ENCODE measurements at places on chromosomes 12 and 14.

GRCh38 chr12:96247563-96247962, 53.4 kb downstream of the ELK3 start:
- DNase-seq: no peak

- DNase-seq: peak; percentile 8
These were observed 21.4 kb upstream of the HECTD1 start for GRCh38 chr14:31229009-31229408.

DNA sequence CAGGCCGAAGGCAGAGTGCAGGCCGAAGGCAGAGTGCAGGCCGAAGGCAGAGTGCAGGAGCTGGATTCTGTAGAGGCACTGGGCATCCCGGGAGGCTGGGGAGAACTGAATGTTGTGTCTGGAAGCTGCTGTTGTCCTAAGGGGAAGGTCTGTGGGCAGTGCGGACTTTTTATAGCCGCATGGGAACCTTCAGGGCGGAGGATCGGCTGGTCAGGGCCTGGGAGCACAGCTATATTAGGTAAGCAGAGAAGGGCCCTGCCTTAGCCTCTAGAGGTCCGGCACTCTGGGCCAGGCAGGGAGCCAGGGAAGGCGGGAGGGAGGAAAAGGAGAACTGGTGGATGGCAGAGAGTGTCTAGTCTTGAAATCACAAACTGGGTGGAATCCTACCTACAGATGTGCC, 14.2 kb downstream of the CABP1 start:
- no peak for DNase-seq

DNA sequence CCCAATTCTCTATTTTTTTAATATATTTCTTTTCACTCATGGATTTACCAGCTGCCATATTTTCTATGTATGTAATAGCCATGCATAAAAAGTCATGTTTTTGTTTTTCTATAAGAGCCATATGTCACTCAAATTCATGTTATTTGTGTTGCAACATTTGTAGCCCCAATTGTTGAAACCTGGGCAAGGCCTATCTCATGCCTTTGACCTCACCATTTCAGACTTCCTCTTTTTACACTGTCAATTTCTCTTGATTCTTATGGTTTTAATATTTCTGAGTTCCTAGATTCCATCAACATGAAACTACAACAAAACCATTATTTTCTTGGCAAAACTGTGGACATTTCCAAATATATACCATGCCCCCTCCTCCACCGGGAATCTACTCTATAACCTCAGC, 647.5 kb downstream of the C12orf50 start:
- no peak for DNase-seq

DNA sequence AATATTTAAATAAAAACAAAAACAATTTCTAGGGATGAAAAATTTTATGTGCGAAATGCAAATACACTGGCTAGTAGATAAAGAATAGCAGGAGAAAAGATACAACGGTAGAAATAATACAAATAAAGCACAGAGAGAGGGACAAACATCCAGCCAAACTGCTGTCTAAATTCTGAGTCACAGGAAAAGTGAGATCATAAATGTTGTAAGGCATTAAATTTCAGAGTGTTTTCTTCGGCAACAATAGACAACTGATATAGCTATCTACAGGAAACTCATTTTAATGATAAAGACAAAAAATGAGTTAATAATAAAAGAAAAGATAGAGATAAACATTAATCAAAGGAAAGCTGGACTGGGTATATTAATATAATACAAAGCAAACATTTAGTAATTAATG, 122.2 kb downstream of the NTS start:
- peak; percentile 68 for DNase-seq

DNA sequence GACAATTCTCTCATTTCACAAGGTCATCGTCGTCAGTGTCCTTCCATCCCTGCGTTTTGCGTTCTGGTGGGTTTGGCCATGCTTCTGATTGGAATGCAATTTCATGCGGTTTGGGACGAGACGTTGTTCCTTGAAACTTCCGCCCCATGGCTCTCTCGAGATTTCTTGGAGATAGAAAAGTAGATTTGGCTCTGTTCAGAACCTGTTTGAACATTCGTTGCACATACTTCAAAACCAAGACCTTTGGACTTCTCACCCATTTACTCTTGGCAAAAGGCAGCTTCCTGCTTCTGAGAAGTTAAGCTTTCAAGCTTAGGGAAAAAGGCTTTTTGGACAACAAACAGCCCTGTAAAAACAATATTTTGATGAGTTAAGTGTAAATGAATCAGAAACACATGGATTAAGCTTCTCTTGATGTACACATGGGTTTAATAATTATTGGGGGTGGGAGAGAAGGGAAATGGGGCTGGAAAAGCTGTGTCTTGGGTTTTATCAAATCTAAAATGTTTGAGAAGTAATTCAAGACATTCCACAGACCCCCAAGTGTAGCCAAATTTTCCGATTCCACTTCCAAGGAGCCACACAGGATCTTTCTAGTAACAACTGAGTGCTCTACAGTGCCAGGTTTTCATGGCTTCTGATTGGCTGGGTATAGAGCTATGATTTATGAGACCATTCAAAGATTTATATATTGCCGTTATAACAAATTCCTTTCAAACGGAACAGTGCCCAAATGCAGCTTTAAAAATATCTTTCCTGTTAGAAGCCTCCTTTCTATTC, 467.2 kb downstream of the MED13L start:
- no peak for DNase-seq

GRCh38 chr12:41919048-41919447, 225.6 kb downstream of the GXYLT1 start:
- DNase-seq: no peak

DNA sequence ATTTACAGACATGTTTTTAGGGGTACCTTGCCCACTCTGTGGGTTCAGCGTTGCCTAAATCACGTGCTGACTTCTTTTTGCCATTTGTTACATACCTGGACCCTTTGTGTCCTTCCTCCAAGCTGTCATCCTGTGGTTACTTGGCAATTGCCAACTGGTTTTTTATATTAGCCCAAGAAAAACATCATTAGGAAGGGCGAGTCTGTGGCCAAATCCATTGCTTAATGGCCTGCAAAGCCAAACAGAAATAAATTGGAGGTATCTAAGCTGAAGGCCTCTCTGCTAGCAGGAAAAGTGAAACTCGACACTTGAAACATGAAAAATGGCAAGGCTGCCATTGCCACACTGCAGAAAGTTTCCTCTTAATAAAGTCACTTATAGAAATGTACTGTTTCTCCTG, 190.4 kb downstream of the NUAK1 start:
- peak; percentile 35 for DNase-seq

GRCh38 chr12:18716236-18716635, 21.6 kb downstream of the PLCZ1 start:
- DNase-seq: no peak

- DNase-seq: no peak
These were observed 47.7 kb downstream of the PSMA6 start for GRCh38 chr14:35339761-35340406.

DNA sequence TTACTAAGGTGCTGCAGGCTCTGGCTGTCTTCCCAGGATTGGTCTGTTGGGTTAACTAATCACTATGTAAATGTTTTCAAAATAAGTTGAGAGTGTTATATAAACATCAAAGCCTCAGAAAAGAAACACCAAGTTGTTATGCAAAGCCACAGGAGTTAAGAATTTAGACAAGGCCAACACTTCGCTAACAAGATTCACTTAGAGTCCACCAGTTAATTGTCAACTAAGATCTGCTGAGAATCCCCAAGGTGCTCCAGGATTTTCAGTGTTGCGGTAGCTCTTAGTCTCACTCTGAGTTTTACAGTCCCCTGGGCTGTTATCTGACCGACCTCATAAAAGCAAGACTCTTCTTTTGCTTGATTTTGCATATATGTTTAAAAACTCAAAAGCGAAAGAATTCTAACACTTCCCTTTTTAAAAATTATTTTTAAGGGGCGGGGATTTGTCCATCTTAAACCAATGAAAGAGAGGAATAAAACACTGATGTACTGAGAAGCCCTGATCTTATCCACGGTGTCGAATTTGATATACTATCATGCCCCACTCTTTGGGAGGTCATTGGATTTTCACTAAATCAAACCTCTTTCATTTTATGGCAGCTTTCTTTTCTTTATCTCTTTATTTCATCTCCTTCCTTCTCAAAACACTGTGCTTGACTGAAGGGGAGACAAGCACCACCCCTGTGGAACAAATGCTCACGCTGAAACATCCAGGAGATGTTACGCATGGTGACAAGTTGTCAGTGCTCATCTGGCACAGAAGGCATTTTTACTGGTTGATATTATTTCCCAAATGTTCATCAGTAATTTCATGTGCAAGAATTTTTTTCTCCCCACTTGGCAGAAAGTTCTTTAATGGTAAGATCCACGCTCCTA, 7.0 kb downstream of the NIN start:
- DNase-seq: no peak

DNA sequence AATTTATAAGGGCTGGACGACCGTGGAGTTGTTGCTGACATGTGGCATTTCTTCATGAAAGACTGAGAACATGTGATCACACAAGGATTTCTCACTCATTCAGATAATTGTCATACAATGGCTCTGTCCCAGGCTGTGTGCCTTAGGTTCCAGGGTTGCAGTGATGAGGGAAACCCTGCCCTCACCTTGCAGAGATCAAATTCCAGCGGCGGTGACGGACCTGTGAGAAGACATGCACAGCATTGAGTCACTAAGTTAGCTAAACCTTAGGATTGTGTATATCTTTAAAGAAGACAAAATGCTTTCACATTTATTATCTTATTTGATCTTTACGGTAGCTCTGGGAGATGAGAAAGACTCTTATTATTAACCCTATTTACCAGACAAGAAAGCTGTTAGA, 1029.1 kb downstream of the BCL11B start:
- no peak for DNase-seq

DNA sequence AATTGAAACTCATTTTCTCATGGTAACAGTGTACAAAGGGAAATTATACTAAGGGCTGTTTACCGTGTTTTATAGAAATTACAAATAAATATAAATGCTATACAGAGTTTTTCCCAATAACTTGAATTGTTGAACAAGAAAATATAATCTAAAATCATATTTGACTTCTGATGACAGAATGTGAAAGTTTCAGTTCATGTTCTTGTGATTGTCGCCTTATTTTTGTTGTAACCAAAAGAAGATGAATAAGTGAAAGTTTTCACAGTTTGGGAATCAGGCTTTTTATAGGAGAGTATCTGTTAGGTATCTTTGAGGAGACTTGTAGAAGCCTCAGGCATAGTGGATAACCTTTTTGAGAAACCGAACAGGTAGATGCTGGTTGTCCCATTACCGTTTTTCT, 28.1 kb downstream of the ANO6 start:
- no peak for DNase-seq

- DNase-seq: no peak
These were observed 143.1 kb downstream of the AACS start for GRCh38 chr12:125208334-125208733.

DNA sequence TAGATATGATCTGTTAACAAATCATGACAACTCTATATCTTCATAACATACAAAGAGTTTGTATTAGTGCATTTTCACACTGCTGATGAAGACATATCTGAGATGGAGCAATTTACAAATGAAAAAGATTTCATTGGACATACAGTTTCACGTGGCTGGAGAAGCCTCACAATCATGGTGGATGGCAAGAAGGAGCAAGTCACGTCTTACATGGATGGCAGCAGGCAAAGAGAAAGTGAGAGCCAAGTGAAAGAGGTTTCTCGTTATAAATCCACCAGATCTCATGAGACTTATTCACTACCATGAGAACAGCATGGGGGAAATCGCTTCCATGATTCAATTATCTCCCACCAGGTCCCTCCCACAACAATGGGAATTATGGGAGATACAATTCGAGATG, 157.6 kb downstream of the DUSP6 start:
- no peak for DNase-seq

DNA sequence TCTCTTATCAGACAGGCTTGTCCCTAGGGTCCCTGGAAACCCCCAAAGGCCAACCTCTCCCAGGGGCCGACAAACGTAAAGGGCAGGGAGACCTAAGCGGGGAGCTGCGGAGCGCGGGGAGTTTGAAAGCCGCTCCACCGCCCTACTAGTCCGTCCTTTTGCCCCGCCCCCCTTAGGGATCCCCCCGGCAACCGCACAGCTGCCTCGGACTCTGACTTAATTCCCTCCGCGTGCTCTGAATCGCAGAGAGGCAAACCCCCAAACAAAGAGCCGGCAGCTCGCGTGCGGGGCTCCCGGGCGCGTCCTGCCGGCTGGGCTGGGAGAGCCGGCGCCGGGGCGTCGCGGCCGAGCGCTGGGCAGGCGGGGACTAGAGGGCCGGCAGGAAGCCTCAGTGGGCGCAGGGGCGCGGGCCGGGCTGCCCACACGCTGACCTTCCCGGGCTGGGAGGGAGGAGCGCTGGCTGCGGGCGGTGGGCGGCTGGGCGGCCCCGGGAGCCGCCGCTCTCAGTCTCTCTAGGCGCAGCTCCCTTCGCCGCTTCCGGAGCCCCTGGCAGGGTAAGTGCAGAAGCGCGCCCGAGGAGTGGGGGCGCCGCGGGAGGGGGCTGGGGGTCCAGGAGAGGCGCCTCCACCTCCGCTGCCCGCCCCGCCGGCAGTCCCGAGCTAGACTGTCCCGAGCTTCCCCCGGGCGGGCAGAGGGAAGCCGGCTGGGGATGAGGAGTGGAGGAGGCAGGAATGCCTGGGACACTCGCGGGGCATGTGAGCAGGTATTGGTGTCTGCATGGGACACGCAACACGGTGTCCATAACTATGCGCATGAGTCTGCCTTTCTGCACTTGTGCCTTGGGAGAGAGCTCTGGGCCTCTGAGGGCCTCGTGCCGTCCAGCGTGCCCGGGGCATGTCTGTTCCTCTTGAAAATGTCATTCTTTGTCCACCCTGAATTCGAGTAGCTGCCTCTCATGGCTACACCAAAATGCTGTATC, at the start of gene TSPAN11:
Gene TSPAN11 (plus strand): TSS at position 506 of the 979 bp plus-strand sequence. CDS start 27,244 bp downstream, outside the sequence.
- DNase-seq: peak; percentile 21

GRCh38 chr14:92632546-92633273, 115.7 kb downstream of the LGMN start:
- DNase-seq: no peak

GRCh38 chr14:105939810-105940508, 413.6 kb downstream of the TMEM121 start:
- DNase-seq: no peak

GRCh38 chr12:21971344-21971743, 30.1 kb upstream of the ABCC9 start:
- DNase-seq: no peak

- no peak for DNase-seq
These were observed 300.9 kb downstream of the ACSS3 start for GRCh38 chr12:81378601-81379285.

- no peak for DNase-seq
These were observed 398.4 kb downstream of the NUAK1 start for GRCh38 chr12:105740369-105740768.

DNA sequence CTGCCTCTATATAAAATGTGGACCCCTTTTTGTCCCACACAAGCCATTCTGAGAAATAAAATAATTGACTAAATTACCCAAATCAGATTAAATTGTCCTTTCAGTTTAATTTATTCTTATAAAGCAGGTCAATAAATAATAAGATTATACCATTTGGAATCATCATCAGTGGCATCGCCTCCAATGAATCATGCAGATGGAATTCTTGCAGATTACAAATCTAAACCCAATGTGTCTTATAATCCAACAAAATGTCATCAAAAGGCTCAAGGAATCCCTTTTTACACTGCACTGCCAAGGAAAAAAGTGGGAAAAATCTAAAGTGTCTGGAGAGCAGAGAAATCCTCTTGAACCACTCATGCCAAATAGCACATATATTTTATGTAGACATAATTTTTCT, 138.2 kb upstream of the TSPAN8 start:
- no peak for DNase-seq

GRCh38 chr12:123531091-123531490, 2.4 kb downstream of the RILPL1 start:
- no peak for DNase-seq
